Choroid plexus epithelial cell (primary cell): ENCODE measurements at places on chromosomes 3 and 15.
A peak's percentile ranks its signal among the peaks of the same experiment; 100 is the strongest.

DNA sequence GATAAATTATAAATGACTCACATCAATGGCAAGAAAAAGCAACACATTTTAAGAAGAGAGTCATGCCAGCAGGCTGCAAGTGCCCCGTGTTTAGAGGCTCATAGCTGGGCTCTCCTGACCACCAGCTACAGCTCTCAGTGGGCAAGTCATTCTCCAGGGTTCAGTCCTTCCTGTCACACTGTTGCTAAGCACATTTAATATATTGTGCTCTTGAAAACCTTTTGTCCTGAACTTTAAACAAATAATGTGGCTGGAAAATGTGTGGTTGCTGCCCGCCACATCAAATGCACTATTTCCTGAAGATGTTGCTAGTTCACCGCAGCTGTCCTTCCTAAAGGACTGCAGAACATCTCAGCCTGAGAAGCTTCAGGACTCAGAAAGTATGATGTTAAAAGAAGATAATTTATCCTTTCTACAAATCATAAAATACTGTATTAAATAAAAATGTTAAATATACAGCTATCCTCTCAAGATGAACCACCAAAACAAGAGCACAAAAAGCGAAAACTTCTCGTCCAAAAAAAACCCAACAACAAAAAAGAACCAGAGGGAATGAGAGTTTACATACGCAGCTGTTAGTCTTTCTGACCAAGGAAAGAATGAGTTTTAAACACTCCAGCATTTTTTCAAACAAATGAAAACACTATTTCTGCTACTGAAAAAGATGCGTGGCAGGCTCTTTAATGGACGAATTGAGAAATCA, 951 bp downstream of the TARS3 start:
- DNase-seq: peak; percentile 37

DNA sequence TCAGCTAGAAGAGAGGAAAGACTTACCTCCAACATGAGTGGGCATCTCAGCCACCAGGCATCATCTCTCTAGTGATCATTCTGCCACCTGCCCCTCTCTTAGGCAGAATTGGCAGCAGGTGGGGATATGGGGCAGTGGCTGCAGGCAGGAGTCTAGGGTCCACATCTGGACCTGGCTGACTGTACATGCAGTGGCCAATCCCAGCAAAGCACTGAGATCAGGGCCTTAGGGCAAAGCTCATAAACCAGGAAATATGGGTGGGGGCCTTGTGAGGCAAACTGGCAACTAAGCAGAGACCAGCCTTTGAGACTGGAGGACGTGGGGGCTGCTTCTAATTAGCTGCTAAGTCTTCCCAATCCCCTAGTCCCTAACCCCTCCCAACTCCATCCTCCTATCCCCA, 12.9 kb downstream of the POMGNT2 start:
- DNase-seq: no peak

DNA sequence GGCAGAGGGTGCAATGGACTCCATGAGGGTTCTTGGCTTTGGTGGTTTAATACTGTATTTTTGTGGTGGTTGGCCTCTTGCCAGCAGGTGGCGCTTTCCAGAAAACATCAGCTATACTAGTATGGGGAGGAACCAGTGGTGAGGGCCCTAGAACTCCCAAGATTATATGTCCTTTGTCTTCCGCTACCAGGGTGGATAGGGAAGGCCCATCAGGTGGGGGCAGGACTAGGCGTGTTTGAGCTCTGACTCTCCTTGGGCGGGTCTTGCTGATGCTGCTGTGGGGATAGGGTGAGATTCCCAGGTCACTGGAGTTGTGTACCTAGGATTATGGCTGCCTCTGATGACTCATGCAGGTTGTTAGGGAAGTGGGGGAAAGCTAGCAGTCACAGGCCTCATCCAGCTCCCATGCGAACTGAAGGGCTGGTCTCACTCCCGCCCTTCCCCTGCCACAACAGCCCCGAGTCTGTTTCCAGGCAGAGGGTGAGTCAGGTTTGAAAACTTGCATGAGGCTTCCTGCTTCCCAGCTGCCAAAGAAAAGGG, 357.7 kb downstream of the OTOL1 start:
- DNase-seq: peak; percentile 72

DNA sequence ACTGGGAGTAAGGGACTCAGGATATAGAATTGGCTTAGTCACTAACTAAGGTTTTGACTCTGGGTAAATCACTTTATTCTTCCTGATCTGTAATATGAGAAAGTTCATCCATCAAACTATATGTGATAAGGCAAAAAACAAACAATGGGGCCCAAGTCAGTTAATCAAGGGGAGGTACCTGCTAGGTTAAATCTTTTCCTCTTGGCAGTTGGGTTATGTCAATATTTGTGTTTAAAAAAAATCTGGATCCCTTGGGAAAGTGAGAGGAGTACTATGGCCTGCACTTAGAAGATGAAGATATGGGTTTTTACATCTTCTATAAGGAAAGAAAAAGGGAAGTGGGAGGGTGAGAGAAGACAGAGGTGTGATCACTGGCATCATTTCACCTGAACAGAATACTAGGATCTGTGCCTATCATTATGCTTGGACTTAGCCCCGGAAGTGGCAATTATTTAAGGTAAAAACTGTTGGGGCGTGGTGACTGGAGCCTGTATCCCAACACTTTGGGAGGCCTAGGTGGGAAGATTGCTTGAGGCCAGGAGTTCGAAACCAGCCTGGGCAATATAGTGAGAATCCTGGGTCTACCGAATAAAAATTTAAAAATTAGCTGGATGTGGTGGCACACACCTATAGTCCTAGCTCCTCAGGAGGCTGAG, 2.8 kb upstream of the SLC28A2 start:
- DNase-seq: no peak

DNA sequence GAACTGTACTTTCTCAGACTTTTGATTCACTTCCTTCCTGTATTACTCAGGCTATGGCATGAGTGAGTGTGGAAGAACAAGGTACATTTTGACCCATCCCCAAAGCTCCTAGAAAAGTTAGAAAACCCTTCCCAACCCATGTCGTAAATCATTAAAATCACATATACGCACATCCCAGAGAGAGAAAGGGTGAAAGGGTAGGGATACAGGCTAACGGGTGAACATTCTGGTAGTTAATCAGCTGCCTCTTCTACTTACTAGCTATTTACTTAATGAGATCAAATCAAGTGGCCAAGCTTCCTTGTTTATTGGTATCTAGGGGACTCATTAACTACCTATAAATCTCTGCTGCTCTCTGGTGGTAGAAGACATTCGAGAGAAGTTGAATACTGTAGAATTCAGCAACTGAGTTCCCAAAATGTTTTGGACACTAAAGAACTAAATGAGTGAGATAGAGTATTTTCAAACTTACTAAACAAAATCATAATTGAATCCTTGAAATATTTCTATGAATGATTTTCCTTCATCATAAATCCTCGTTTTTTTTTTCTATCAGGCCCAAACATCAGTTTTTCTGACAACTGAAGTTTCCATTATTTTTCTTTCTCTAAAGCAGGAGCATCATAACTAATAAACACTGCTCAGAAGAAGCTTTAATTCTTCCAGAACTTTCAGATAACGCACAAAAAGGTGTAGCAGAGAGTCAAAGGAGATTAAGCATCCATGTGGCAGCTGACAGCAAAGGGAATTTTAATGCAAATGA, 124.2 kb downstream of the IMPG2 start:
- peak; percentile 80 for DNase-seq

GRCh38 chr15:39942753-39943150, 8.8 kb downstream of the EIF2AK4 start:
- DNase-seq: no peak

DNA sequence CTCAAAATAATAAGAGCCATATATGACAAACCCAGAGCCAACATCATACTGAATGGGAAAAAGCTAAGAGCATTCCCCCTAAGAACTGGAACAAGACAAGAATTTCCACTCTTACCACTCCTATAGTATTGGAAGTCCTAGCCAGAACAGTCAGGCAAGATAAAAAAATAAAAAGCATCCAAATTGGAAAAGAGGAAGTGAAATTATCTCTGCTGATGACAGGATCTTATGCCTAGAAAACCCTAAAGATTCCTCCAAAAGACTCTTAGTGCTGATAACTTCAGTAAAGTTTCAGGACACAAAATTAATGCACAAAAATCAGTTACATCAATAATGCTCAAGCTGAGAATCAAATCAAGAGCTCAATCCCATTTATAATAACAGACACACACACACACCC, 45.9 kb upstream of the SLC2A2 start:
- no peak for DNase-seq

DNA sequence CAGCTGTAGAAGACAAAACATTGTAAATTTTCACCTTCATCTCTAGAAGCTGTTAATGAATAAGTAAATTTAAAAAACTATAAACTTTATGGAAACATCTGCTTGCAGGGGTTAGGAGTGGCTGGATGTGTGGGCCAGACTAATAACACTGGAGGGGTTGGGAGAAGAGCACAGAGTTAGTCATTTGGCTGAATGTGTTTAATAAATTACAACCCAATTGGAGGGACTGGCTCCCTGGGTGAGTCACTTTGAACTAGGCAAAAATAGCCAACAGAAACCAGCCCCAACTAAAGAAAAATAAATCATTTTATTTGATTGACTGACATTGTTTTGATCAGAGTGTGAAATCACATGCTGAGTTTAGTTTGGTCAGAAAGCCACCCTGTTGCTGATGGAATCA, 21.8 kb downstream of the DGKG start:
- no peak for DNase-seq

DNA sequence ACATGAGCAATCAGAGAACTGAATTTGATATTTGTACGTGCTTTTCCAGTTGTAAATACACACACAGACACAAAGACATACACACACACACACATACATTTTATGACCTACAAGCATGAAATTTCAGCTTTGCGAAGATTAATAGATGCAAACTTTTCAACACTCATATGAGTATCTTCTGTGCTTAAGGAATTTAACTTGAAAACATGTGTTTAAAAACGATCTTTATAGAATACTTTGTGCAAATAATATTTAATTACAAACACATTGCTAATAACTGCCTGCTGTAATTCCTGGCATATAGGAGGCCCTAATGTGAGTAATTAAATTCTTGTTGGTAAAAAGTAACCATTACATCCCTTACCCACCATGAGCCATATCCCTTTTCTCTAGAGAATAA, 107.7 kb upstream of the PLSCR5 start:
- DNase-seq: no peak

GRCh38 chr3:109073116-109073515, 44.8 kb downstream of the MORC1 start:
- DNase-seq: no peak

DNA sequence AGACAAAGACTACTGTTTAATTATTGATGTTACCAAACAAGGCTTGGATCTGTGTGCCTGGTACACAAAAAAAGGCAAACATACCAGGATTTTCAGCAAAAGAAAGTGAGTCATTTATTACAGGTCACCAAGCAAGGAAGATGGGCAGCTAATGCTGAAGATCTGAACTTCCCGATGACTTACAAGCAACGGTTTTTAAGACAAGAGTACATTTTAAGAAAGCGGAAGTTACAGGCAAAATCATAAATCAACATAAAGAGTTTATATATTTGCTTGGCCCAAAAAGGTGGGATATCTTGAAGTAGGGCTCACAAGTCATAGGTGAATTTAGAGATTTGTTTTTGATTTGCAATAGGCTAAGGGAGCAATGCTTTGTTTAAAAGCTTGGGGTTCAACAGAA, 125.4 kb upstream of the SPATA16 start:
- no peak for DNase-seq

DNA sequence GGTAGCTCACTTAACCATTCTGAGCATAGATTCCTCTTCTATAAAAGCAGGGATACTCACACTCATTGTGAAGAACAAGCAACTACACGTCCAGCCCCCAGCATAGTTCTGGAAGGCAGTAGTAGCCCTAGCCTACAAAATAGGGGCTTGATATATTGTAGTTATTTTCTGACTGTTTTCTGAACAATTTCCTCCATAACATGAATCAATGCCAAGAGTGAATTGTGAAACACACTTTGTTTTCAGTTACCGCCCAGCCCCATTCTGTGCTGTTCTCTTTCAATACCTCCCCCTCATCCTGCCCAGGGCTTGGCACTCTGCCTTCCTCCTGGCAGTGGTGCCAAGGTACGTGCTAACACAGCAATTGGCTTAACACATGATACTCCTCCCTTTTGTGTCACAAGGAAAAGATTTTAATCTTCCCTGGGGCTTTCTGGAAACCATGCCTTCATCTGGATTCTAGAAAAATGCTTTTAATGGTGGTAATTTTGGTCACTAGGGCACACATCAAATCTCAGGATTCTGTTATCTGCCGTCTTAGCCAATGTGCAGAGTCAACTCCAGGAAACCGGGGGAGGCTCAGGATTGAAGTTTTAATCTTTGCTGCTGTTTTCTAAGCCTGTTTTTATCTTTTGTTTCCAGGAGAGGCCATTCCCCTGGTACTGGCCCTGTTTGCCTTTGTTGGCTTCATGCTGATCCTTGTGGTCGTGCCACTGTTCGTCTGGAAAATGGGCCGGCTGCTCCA, 37.2 kb downstream of the IL20RB start:
- DNase-seq: peak; percentile 79

DNA sequence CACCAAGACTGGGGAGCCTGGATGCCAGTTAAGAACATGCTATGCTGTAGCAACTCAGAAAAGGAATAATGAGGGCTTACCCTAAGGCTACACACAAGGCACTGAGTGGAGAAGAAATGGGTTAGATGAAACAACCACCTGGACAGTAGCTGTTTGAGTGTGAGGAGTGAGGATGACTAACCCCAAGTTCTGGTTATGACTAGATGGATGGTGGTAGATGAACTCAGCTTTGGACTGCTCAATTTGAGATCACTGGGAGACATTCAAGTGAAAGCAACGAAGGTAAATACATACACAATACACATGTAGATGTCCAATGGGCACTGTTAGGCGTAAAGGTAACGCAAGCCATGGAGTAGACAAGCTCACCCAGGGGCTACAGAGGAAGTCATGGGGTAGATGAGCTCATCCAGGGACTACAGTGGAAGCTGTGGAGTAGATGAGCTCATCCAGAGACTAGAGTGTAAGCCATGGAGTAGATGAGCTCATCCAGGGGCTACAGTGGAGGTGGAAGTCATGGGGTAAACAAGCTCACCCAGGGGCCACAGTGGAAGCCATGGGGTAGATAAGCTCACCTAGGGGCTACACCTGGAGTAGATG, 98.3 kb downstream of the ANO10 start:
- peak; percentile 32 for DNase-seq

GRCh38 chr3:168803536-168803935, 707.8 kb upstream of the GOLIM4 start:
- DNase-seq: peak; percentile 39

DNA sequence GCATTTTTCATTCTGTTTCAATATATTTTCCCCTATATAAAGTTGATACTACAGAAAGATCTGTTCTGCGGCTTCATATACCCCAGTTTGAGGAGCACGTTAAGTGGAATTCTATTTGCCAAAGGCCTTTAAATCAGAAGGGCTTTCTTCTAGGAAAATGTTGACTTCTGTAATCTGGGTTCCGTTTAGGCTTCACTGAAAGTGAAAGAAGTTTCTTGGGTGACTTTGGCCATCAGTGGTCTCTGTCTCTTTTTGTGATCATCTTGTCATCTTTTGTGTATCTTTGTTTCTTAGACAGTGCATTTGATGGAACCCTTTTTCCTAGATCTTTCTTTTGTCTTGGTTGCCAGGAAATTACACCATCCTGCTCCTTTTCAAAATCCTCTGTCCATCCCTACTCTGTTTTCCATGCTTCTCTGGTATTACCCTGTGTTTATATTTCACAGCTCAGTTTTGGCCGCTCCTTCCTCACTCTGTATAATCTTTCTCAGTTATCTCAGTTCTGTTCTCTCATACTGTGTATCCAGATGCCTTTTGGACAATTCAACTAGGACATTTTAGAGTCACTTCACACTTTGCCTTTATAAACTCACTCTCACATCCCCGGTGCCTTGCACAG, 40.7 kb upstream of the MAP3K13 start:
- no peak for DNase-seq
